Bone marrow (tissue), 2 donors: ENCODE measurements at places on chromosomes 1 and 21.

DNA sequence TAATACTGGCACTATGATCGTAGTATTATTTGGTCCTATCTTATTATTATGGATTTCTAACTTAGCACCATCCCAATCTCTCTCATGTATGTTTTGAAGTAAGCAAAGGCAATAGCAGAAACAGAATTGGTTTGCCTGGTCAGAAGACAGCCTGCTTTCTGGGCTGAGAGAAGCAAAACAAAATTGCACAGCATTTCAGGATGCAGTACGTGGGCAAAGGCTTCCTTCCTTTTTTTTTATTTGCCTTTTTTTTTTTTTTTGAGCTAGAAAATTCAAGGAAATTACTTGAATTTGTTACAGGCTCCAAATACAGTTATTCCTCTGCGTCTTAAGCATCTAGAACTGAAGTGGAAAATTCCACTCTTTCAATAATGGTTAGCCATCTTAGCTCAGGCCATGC, 8.8 kb downstream of the CDA start:
- DNase-seq: no peak

GRCh38 chr1:24506691-24507381, 4.2 kb downstream of the RCAN3 start:
- DNase-seq: no peak

- no peak for DNase-seq
These were observed 162.4 kb upstream of the CACYBP start for GRCh38 chr1:174837386-174837785.

GRCh38 chr1:227885135-227885647, 62.5 kb downstream of the WNT9A start:
- DNase-seq: no peak

DNA sequence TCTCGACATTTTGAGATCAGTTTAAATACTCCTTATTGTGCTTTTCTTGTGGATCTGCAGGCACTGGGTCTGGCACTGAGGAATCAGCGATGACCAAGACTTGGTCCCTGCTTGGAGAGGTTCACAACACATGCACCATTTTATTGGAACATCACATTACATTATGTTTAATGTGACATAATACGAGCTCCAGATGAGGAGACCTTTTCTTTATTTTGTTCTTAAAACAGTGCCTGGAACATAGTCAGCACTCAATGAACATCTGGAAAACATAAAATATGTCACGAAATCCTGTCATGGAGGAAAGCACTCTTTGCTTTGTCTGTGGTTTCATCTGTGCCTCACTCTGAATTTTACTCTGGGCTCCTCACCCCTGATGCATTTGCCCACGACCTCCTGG, 110.7 kb downstream of the ST6GALNAC3 start:
- DNase-seq: no peak

DNA sequence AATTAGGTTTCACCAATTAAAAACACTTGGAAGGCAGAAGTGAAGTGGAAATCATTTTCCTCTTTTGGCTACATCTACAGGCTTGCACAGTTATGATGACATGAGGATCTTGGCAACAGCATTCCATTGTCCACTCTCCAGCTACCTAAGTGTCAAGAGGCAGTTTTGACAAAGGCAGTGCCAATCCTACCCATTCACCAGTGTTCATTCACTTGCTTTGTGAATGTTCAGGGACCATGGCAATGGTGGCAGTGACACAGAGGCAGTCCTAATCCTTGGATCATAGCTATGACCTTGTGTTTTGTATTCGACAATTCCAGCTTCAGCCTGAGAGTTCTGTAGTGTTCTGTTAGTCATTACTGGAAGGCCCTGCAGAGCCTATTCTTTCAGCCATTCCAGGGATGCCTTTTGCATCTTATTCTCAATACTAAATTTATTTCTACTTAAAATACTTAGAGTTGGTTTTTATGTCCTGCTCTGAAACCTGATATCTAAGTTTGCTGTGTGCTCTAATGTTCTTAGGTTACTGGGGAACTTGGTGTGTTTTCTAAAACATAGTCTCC, 36.7 kb downstream of the CRB1 start:
- no peak for DNase-seq

DNA sequence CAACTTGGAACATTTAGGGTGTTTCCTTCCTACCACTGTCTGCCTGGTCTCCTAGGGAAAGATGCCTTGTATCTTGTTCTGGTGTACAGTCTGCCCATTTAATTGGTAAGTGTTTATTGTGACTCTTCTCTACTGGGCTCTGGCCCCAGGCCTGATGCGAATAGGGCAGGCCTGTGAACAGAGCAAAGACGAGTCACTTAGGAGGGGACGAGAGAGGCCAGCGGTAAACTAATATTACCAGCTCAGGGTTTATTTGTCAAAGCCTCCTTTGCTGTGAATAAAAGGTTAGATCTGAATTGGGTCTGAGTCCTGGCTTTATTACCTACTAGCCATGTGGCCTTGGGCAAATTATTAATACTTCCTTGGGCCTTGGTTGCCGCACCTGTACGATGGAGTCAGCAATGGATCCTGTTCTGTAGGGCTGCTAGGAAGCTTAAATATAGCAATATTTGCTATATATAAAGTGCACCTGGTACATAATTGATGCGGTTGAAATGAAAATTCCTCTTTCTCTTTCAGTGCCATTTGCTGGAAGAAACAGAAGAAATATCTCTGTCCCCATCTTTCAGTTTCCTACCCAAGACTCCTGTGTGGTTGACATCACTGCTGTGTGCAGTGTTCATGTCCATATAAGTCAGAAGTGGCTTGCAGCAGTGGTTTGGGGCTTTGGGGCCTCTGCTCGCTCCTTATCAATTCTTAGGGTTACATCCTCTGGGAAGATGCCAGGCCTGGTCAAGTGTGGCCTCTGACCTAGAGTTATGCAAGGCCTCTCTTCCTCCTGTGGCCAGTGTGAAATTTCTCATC, 32.4 kb downstream of the MAPKAPK2 start:
- DNase-seq: no peak

GRCh38 chr21:38987633-38988508, 182.1 kb downstream of the ETS2 start:
- no peak for DNase-seq

- DNase-seq: no peak
These were observed 749 bp upstream of the PEX11B start for GRCh38 chr1:145918992-145919939.

- DNase-seq: no peak
These were observed 37.2 kb downstream of the KCNJ6 start for GRCh38 chr21:37878946-37879660.

GRCh38 chr1:28890435-28890834, 23.9 kb upstream of the EPB41 start:
- DNase-seq: no peak

GRCh38 chr1:44239331-44239960, 26.2 kb downstream of the DMAP1 start:
- no peak for DNase-seq

- DNase-seq: peak; percentile 6
These were observed 5.3 kb downstream of the MRPS15 start for GRCh38 chr1:36458910-36459309.

DNA sequence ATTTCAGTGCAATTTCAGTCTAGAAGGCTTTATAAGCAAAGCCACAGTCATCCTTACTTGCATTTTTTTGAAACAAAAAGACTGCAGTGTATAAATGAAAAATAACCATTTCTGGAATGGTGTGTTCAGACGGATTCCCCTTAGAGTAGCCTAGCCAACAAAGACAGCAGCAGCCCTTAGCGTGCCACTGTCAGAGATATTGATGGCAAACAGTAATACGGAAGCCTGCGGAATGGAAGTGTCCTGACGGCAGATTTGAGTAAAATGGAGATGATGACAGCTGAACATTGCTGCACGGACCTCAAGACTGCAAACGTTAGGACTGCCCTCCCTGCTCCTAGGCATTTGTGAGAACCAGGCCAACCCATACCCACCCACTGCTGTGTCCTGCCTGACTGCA, 54.7 kb downstream of the PDE9A start:
- DNase-seq: no peak

GRCh38 chr1:155202731-155203515, 4.8 kb downstream of the THBS3 start:
- DNase-seq: no peak

GRCh38 chr1:197620714-197621163, 154.5 kb downstream of the DENND1B start:
- no peak for DNase-seq

GRCh38 chr1:17920881-17921640, 165.9 kb downstream of the ACTL8 start:
- no peak for DNase-seq

DNA sequence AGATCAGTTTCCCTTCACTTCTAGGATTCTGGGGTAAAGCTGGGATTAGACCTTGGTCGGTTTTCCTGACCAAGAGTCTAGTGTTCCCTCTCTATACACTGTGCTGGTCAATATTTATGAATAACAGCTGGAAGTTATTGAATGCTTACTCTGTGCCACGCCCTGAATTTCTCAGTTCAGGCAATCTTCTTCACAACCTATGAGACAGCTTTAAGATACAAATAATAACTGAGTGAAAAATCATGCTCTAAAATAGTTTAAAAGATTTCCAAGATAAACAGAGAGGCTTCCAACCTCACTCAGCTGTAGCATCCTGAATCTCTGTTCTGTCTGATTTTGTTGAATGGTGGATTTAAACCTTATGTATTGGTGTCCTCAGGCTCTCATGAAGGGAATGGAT, 72.2 kb downstream of the GNG12 start:
- no peak for DNase-seq

- no peak for DNase-seq
These were observed 22.0 kb downstream of the PANK4 start for GRCh38 chr1:2504225-2504948.

DNA sequence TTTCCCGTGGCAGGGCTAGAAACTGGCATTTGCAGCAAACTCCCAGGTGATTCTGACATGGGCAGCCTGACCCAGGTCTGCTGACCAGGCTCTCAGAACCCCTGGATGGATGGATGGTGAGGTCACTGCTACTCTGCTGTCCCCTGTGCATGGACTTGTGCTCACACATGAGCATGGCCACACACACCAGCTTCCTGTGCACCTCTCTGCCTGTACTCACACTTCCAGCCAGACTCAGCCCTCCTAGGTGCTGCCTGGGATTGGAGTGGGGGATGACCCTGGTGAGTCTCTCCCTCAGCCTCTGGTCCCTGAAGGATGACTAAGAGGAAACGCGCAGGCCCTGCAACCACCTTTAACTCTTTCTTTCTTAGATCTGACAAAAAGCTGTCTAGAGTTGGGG, 361.1 kb downstream of the HHAT start:
- no peak for DNase-seq

- DNase-seq: no peak
These were observed 57.3 kb upstream of the PTGFRN start for GRCh38 chr1:116852367-116852766.
